RWPE2 (cell line): ENCODE measurements at places on chromosomes 6 and 20.

DNA sequence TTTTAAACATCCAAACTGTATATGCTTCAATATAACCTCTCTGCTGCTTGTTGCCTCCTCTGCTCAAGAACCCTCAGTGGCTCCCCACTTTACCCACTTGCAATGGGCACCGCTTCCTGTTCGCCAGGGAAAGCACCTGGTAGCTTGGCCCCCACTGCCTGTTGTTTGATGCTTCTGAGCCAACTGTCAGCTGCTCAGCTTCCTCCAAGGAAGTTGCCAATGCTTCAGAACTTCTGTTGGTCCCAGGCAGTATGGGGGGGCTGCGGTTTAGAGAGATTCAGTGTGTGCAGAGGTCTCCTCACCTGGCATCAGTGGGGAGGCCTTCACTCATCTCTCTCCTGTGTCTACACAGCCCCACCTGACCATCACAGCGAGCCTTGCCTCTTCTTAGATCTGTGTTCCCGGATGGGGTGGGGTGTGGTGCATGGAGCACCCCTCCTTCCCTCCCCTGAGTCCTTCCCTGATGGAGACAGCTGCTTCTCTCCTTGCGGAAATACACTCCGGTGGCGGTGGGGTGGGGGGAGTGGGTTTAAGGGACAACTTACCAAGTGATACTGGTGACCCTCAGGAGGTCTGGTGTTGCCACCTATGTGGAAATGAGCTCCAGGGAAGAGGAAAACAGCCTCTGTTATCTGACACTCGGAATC, 308.1 kb downstream of the CDH26 start:
- peak; percentile 77 for DNase-seq
- H3K27ac ChIP-seq: no peak overlapping the region
- no peaks in the 10 kb centered on the region for H3K4me1 ChIP-seq
- no peaks in the 10 kb centered on the region for H3K36me3 ChIP-seq
- no peak overlapping the region for H3K4me3 ChIP-seq

DNA sequence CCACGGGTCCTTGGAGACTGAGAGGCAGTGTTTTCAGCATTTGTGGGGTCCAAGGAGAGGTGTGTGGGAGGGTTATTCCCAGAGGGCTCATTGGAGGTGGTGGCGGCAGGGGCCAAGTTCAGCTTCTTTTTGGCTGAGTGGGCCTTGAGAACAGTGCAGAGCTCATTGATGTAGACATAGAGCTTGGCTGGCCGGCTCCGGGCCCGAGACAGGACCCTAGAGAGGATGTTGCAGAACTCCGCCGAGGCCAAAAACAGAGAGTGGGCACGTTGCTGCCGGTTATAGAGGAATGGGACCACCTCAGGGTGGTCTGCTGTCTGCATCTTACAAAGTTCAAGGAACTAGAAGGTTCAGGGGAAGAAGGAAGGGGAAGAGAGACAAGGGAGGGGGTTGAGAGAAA, 3.7 kb upstream of the ZBTB22 start:
- H3K4me3 ChIP-seq: no peak overlapping the region
- no peaks in the 10 kb centered on the region for H3K27me3 ChIP-seq
- peaks cover 31% of the 10 kb centered on the region for H3K36me3 ChIP-seq
- peak overlapping the region; percentile 82 for H3K27ac ChIP-seq

DNA sequence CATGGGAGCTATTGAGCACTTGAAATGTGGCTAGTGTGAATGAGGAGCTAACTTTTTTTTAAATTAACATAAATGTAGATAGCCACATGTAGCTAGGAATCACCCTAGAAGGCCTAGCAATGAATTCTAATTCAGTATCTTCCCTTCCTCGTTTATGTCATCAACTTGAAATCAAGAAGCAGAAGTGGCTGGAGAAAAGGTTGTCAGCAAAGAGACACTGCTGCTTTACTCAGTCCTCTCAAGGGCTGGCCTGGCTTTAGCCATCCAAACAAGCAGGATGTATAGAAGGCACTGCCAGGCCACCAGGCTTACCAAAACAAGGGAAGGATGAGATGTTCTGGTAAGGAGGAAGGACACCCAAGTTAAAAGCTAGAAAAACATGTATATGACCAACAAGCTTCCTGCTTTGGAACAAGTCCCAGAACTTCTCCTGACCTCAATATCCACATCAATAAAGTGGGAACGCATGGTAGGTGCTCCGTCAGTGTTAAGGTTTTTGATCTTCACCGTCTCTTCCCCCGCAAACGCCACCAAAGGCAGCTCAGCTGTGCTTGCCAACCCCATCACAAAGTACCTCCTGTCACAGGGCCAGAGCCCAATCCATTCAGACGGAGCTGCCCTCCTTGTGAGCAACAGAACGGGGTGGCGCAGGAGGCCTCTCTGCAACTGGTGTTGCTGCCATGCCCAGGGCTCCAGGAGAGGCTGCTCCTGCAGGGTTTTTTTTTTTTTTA, 235.8 kb upstream of the RIN2 start:
- no peaks in the 10 kb centered on the region for H3K27me3 ChIP-seq
- no peaks in the 10 kb centered on the region for H3K4me1 ChIP-seq
- DNase-seq: no peak
- no peak overlapping the region for H3K27ac ChIP-seq
- H3K36me3 ChIP-seq: no peaks in the 10 kb centered on the region
- H3K4me3 ChIP-seq: no peak overlapping the region

GRCh38 chr20:11445891-11446290, 471.8 kb upstream of the BTBD3 start:
- H3K36me3 ChIP-seq: no peaks in the 10 kb centered on the region
- no peak for DNase-seq
- H3K4me1 ChIP-seq: no peaks in the 10 kb centered on the region
- H3K27ac ChIP-seq: no peak overlapping the region
- no peaks in the 10 kb centered on the region for H3K27me3 ChIP-seq
- no peak overlapping the region for H3K4me3 ChIP-seq

- no peaks in the 10 kb centered on the region for H3K36me3 ChIP-seq
- no peak for DNase-seq
- H3K27me3 ChIP-seq: peaks cover 5% of the 10 kb centered on the region
- H3K4me3 ChIP-seq: no peak overlapping the region
- no peaks in the 10 kb centered on the region for H3K4me1 ChIP-seq
- no peak overlapping the region for H3K27ac ChIP-seq
Measured at GRCh38 chr6:47897247-47897646, 115.4 kb downstream of the OPN5 start.
